Tibial nerve (tissue), 4 donors: ENCODE measurements at places on chromosomes 1 and 21. TPM values are rescaled to one million over a fixed set of nuclear protein-coding genes. Genes with fewer than 3 reads are reported as not detected.
A peak's percentile ranks its signal among the peaks of the same experiment; 100 is the strongest.

DNA sequence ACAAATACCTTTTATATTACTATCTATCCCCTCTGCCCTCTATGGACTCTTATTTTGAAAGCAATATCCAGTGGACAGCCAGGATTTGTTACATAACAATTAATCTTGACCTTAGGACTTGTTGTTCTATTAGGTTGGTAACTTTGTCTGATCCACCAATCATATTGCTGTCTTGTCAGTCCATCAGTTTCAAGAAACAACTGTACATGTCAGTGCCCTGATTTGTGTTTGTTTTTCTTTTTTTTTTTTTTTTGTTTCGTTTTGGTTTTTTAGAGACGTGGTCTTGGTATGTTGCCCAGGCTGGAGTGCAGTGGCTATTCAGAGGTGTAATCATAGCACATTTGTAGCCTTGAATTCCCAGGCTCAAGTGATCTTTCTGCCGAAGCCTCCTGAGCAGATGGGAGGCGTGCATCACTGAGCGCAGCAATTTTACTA lies 1.5 kb upstream of the SCP2 start:
- no peak for DNase-seq

GRCh38 chr1:160558660-160559380 lies 20.5 kb downstream of the CD84 start:
- DNase-seq = no peak

The FRRS1 gene
- total RNA-seq = 2.6 TPM

- DNase-seq = peak; percentile 45
Observed at GRCh38 chr21:14215971-14216641, at the start of gene RBM11. Gene RBM11, plus strand, starts transcription at chr21:14216157. Its CDS starts 30 bp downstream, at chr21:14216187.
